ENCODE measurements at places on chromosomes 1 and 21.

DNA sequence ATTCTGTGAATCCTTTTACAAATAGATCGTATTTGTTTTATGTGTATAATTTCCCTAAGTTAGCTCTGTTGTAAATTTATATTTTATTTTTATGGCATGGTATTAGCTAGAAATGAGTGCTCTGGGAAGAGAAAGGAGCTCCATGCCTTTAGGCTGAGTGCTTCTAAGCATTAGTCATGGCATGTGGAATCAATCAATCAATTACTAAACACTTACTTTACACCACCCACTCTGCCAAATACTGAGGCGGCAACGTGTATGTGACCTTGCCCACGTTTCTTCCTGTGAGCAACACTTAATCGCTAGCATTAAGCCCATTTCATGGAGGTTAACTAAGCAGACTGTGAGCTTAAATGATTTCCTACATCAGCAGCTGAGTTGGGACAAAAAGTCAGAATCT, 7.2 kb upstream of the BECN2 start:
- no peak for DNase-seq

DNA sequence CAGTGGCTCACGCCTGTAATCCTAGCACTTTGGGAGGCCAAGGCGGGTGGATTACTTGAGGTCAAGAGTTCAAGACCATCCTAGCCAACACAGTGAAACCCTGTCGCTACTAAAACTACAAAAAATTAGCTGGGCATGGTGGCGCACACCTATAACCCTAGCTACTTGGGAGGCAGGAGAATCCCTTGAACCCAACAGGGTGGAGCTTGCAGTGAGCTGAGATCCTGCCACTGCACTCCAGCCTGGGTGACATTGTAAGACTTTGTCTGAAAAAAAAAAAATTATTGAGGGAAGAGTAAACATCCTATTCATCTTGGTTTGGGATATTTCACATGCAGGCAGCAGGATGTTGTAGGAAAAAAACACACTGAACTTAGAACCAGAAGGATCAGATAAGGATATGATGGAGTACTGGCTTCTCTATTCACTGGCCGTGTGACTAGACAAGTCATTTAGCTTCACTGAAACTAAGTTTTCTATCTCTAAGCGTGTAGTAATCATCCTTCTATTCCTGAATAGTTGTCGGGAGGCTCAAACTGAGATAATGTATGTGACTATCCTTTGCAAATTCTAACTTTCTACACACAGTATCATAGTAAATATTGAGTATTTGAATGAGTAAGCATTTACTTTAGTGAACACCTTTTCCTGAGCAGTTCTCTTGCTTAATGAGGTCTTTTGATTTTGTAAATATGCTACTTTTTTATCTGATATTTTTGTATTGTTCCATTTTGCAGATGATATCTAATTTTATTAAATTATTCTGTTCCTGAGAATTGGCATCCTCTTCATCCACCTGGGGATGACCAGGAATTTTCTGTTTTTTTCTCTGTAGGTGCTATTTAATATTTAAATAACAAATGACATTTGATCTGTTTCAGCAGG, 18.2 kb downstream of the CAP1 start:
- no peak for DNase-seq

DNA sequence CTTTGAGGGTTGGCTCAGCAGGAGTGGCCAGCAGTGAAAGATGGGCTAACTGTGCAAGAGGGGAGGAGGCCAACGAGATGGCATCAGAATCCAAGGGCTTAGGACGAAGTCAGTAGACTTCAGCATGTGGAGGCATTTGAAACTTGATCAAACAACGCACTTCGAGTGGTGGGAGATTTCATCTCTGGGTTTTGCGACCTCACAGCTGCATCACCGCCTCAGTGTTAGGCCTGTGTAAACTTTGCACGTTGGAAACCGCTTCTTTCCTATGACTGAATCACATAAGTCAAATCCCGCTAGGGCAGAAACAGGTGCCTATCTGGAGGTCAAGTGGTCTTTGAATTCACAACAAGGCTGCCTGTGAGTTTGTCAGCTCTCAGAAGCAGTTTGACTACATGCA, 17.8 kb downstream of the TFF3 start:
- no peak for DNase-seq

GRCh38 chr1:236280438-236281197, 1.1 kb downstream of the ERO1B start:
- DNase-seq = no peak

DNA sequence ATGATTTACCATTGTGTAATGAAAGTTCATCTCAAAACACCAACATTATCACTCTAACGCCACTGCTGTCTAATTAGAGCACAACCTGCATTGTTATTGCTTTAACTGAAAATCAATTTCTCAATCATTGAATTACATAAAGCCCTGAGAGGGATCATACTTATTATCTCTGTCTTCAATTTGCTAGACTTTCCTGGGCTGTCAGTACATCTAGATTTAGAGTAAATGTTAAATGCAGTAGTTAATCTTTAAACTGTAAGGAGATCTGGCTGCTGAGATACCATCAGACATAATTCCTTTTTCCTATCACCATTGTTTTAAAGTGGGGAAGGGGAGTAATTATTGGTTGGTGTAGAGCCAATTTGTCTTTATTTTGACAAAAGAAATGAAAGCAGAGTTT, 1995.1 kb downstream of the MRPL39 start:
- DNase-seq = no peak

GRCh38 chr1:31977385-31978131, 36.1 kb upstream of the KHDRBS1 start:
- no peak for DNase-seq

DNA sequence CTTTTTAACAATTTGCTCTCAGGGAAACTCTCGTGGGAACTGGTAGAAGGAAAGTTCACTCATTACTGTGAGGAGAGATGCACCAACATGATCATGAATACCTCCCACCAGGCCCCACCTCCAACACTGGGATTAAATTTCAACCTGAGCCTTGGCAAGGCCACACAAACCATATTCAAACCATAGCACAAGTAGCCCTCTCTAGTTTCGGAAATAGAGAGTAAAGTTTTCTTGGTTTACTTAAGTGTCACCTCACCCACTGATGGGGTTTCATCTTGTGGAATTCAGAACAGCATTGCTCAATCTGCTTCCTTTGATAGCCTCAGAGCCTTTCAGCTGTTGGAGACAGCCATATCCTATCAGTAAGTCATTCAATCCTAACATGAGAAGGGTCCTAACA, 25.5 kb upstream of the CCSAP start:
- DNase-seq = no peak

DNA sequence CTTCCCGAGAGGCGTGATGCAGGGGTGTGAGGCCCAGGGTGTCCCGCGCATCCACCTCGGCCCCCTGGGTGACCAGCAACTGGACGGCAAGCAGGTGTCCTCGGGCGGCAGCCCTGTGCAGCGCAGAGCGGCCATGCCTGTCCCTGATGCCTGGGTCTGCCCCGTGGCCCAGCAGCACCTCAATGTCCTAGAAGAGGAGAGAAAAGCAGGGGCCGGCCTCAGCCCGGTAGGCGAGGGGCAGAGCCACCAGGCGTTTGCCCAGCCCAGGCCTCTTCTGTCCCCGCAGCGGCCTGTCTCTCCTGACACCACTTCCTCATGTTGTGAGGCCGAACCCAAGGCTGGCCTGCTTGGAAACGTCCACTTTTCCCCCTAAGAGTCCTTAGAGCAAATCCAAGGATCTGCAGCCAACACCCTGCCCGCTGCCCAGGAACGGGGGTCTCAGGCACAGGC, 1.7 kb downstream of the ANKRD65 start:
- DNase-seq = no peak

DNA sequence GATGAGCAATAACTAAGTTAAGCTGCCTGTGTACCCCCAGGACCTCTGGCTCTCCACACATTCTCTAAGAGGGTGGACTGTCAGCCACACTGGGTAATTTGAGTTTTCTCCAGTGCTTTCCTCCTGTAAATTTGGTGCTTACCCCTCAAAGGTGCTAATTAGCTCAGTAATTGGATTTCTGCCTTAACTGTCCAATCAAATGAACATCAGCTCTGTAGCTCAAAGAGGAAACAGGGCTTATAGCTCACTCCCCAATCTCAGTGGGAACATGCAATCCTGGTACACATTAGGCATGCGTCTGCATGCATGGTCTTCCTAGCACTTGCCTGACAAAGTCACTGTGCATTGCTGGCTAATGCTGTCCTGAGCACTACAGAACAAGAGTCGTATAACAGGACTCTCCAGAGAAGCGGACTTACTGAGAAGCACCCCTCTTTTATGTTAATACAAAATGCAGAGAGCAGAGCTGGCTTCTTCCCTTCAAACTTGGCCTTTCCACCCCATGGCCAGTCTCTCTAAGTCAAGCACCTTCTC, 110.1 kb downstream of the NTPCR start:
- DNase-seq = no peak

DNA sequence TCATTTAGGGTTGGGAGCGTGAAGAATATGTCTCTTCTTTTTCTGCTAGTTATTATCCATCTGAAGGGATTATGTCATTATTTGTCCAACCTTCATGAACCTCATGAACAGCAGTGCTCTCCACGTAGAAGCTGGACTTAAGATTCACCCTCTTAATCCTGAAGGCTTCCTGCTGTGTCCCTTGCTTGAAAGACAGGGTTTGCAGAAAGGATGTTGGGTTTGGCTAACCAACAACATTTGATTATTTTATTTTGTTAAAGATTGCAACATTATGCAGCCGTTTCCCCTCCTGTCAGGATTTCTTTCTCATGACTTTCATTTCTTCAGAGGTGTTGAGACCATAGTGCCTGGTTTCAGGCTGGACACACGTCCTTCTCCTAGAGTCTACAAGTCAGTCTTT, 75.2 kb downstream of the NGF start:
- DNase-seq = no peak

DNA sequence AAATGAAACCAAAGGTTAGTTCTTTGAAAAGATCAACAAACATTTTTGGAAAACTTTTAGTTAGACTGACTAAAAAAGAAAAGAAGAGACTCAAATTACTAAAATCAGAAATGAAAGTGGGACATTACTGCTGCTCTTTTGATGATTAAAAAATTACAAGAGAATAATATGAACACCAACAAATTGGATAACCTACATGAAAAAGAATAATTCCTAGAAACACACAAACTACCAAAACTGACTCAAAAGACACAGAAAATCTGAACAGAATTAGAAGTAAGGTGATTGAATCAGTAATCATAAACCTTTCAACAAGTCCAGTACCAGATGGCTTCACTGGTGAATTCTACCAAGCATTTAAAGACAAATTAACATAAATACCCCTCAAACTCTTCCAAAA, 5.6 kb downstream of the KIFAP3 start:
- no peak for DNase-seq

- DNase-seq = no peak
Measured at GRCh38 chr1:19819701-19820100, 4.6 kb upstream of the RNF186 start.

- no peak for DNase-seq
Measured at GRCh38 chr1:116853680-116854402, 55.9 kb upstream of the PTGFRN start.

- DNase-seq = no peak
Measured at GRCh38 chr1:76939817-76940216, 72.5 kb downstream of the ST6GALNAC5 start.

GRCh38 chr1:115722221-115722620, 46.3 kb downstream of the CASQ2 start:
- no peak for DNase-seq

DNA sequence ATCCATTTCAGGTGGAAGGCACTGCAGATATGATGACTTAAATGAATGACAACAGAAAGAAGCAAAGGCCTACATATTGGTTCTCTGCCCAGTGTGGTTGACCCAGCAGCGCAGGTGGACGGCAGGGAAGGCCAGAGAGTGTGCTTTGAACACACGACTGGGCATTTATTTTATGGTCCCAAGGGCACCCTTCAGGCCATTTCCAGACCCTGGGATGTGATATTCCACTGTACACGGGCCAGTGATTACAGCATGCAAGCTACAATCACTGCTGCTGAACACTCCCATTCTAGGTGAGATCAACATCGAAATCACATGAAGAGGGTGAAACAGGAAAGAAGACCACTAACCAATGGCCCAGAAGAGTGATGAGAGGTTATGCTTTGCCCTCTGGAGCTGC, 33.8 kb downstream of the PCNX2 start:
- no peak for DNase-seq

DNA sequence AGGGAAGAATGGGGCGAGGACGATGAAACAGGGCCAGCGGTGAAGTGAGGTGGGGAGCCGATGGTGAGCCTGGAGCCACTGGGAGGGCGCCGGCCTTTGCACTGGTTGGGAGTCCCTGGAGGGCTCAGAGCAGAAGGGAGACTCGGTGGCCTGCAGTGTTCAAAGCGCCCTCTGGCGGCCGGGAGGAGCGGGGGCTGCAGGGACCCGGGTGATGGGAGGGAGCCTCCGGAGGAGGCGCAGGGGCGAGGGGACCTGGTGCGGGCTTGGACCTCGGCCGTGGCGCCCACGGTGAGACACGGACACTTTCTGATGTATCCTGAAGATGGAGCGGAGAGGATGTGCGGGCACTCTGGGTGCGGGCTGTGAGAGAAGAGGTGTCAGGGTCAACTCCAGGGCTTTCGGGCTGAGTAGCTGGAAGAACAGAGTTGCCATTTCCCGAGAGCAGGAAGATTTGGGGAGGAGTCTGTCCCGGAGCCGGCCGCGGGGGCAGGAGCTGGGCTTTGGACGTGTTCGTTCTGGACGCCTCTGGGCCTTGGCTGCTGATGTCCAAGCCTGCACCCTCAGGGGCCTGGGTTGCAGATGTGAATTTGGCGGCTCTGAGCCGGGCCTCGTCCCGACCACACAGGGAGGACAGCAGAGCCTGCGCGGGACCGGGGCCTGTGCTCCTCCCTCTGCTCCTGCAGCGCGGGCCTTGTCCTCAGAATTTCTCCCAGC, 29.7 kb downstream of the HEYL start:
- DNase-seq = peak; percentile 81

DNA sequence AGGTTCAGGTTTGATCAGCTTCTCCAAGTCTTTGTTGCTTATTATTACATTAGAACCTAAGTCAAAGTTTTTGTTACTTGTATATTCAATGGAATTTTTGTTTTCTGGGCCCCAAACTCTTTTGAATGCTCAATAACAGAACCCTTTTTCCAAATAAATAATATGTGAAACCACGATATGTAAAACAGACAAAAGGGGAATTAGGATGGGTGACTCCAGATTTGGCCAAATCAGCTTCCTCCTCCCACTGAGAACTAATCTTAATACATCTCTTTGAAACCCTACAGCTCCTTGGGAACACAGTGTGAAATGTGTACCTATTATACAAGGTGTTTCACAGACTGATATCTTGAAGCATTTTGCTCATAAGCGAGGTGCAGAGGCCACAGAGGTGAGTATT, 67.0 kb upstream of the TNFSF18 start:
- no peak for DNase-seq

- peak; percentile 78 for DNase-seq
Measured at GRCh38 chr1:156813750-156814570, 2.7 kb downstream of the SH2D2A start.

- DNase-seq = no peak
Measured at GRCh38 chr1:11362547-11363021, 89.6 kb downstream of the UBIAD1 start.

DNA sequence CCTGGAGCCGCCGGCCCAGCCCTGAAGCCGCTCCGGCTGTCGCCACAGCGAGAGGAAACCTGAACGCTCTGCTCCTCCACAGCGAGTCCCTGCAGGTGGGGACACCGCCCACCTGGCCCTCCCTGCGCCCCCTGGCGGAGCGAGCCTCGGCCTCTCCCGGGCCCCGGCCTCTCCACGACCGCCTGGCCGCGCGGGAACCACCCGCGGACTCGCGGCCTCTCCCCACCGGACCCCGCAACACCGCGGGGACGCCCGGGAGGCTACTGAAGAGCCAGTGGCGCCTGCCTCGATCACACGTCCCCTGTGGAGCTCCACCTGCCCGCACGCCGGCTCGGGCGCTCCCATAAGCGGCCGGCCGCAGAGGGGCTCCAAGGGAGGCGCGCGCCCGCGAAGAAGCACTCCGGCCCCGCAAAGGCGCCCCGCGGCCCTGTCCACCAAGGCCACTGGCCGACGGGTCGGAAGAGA, 109.6 kb downstream of the KCNN3 start:
- DNase-seq = peak; percentile 85
